Amygdala (tissue), 56 donors: ENCODE measurements at places on chromosomes 6 and 20.

GRCh38 chr20:63272105-63273058 lies at the start of gene ARFGAP1:
ARFGAP1 (plus strand) TSS chr20:63272813; CDS start chr20:63275581, 2,768 bp downstream.
- peak; percentile 51 for DNase-seq

GRCh38 chr6:168935628-168936010 lies 318.0 kb downstream of the THBS2 start:
- DNase-seq: no peak

GRCh38 chr6:161788531-161788930 lies 514.7 kb upstream of the AGPAT4 start:
- no peak for DNase-seq

GRCh38 chr6:15504040-15504495 lies 158.8 kb downstream of the DTNBP1 start:
- peak; percentile 26 for DNase-seq

DNA sequence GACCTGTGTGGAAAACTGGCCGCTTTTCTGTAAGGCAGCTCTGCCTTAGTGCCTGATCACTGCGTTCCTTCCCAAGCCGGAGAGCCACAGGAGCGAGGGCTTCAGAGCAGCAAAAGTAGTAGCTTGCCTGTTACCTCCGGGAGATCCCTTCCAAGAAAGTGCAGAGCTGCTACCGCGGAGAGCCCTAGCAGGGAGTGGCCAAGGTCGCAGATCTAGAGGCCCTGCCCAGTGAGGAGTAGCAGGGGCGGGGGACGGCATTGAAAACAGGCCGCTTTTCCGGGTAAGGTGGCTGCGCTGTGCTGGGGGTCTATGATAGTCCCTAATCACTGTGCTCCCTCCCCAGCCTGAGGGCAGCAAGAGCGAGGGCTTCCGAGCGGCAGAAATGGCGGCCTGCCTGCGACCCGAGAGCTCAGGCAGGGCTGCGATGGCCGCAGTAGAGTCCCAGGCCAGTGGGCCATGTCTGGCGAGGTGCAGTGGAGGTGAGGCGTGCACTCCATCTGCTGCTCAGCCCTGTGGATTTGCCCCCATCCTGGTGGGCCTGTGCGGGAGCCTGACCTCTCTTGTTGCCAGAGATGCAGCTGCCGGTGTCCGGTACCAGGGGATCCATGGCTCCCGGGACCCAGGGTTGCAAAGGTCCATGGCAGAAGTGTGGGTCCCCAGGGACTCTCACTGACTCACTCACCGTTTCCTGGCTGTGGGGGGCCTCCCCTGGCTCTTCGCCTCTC lies 67.3 kb downstream of the KLHL32 start:
- no peak for DNase-seq

DNA sequence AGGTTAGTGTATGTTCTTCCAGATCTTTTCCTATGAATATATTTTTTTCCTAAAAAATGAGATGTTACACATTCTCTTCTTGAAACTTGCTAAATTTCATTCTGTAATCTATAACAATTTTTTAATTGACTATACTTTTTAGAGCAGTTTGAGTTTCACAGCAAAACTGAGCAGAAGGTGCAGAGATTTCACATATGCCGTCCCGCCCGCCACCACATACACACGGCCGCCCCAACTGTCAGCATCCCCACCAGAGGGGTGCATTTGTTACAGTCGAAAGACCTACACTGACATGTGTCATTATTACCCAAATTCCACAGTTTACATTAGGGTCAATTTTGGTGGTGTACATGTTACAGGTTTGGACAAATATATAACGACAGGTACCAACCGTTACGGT lies 116.5 kb downstream of the IRF4 start:
- no peak for DNase-seq

GRCh38 chr20:35243317-35243716 lies 16.8 kb downstream of the MMP24 start:
- no peak for DNase-seq

DNA sequence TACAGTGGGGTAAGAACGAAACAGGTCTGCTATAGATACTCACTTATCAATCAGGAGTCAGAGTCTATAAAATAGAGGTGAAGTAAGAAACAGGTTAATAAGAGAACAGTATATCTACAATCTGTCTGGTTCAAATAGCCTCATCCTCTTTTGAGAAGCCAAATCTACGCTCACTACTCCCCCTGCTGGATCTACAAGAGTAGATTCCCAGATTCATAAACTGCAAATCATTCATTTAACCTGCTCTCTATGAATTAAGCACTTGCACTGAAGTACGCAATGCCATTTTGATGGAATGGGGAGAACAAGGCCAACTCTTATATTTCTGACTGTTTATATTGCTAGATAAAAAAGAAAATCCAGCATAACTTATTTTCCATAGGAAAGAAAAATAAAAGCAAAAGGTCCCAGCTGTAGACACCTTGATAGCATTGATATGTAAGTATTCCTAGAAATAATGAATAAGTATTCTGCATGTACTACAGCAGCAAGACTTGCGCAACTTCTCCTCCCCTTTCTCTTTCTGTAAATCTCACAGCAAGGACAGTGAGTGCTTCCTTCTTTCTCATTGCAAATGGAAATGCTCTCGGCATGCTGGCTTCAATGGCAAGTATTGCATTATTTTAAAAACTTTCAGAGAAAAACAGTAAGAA lies 92.3 kb downstream of the RFX6 start:
- no peak for DNase-seq

- DNase-seq: no peak
Measured at GRCh38 chr6:2870046-2870636, 28.5 kb upstream of the SERPINB1 start.

- DNase-seq: no peak
Measured at GRCh38 chr6:50927800-50928199, 109.1 kb downstream of the TFAP2B start.

- no peak for DNase-seq
Measured at GRCh38 chr20:62885046-62885895, 23.6 kb upstream of the TCFL5 start.

- DNase-seq: no peak
Measured at GRCh38 chr20:35284992-35285805, 627 bp upstream of the EIF6 start.

- DNase-seq: no peak
Measured at GRCh38 chr6:141562851-141563763, 569.6 kb upstream of the GJE1 start.

DNA sequence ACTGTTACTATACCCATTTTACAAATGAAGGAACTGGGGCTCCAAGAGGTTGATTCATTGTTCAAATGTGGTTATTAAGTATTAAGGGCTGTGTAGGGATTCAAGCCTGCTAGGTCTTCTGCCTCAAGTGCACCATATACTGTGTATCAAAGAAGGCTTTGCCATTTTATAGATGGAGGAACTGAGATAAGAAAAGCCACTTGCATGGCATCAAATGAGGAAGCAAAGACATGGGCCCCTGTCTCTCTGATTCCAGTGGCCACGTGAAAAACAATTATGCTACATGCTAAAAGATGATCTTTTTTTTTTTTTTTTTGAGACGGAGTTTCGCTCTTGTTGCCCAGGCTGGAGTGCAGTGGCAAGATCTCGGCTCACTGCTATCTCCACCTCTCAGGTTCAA lies 67.0 kb downstream of the TMEM200A start:
- no peak for DNase-seq

DNA sequence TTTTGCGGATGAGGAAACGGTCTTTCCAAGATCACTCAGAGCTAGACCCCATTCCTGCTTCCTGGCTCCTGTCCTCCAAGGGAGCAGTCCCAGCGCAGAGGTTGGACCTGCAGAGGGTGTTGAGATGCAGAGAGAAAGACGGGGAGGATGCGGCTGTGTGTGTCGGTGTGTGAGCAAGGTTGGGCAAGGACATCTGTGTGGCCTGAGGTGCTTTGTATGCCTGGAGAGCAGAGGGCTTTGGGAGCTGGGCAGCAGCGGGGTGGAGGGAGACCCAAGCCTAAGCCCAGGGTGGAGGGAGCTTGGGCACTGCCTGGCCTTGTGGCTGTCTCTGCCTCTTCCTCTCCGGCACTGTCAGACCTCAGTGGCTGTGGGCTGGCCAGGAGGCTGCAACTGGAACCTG lies 147.4 kb upstream of the RNF24 start:
- no peak for DNase-seq

GRCh38 chr6:138944412-138944811 lies 43.6 kb downstream of the REPS1 start:
- no peak for DNase-seq

DNA sequence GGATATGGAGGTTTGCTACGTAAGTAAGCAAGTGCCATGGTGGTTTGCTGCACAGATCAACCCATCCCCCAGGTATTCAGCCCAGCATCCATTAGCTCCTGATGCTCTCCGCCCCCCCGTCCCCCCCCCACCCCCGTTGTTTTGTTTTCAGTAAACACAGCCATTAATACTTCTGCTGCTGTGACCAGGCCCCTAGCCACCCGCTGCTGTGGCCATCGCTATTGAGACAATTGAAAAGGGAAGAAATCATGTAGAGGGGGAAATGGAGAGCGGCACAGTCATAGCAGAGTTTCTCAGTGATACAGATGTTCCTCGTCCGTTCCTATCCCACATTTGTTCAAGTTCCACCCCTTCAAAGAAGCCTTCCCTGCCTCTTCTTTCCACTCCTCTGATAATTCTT lies 24.9 kb downstream of the SLC35D3 start:
- DNase-seq: no peak

DNA sequence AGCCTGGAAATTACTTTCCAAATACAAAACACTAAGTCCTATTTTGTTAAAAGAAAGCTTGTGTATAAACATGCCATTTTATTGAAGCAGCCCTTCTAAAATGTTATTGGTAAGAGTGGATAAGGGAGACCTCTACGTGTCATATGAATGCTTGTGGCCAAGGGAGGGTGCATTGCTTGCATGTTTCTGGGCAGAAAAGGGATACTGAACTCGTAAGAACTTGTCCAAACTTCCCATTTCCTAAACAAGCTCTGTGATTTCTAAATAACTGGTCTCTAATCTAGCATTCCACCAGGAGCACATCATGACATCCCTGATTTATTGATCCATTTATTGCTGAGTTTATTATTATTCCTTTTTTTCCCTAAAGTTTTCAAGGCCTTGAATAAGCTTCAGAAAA lies 474.1 kb downstream of the CD109 start:
- DNase-seq: no peak

DNA sequence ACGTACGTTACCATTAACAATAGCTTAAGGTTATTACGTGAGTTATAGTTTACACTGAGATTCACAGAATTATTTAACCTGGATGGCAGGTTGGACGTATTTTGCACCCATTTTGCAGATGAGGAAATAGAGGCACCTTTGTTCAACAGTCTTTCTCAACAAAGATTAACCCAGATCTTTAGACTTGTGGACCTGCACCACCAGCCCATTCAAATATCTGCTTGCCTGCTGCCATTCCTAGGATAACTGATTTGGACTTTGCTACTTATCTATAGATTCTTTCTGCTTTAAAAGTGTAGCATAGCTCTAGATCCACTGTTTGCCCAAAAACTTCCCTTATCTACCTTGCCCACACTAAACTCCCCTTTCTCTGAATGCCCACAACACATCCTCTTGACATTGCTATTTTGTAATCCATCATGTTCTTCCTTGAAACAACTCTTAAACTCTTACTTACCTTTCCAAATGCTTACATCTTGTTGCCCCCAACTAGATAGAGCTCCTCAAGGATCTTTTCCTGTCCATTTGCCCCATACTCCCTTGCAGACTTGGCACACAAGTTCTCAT lies 56.4 kb upstream of the TNFAIP3 start:
- no peak for DNase-seq

- no peak for DNase-seq
Measured at GRCh38 chr20:44829688-44830087, 19.3 kb upstream of the RIMS4 start.

- no peak for DNase-seq
Measured at GRCh38 chr6:76790045-76790796, 673.1 kb downstream of the HTR1B start.

GRCh38 chr20:36036688-36037087 lies 68.3 kb downstream of the CNBD2 start:
- no peak for DNase-seq

DNA sequence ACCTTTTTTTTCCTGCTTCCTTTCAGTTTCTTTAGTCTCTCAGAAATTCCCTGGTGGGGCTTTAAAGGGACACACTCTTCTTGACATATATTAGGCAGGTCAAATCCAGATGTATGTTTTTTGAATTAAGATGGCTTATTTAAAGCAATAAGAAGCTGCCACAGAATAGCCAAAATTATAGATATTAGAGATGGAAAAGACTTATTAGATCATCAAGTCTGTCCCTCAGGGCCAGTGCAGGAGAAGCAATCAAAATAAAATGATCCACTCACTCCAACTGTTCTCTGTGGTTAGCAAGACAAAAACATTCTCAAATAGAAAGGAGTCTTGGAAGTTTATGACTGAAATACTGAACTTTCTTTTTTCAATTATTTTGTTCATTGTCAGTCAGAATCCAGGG lies 462.8 kb downstream of the CDC5L start:
- DNase-seq: no peak

GRCh38 chr20:35568645-35569044 lies 26.8 kb downstream of the ERGIC3 start:
- DNase-seq: no peak

DNA sequence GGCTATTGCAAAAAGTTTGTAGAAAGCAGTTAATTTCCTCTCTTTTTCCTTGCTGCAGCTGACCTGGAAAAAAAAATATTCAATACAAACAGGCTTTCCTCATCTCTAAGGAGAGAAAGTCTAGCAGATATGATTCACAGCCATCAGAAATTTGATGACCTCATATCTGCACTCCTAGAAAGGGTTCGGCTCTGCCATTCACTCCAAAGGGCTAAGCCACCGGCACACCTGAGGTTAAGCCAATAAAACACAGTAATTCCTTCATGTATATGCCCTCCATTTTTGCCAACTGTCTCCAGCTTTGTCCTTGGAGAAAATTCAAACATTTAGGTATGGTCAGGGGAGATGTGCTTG lies 18.7 kb upstream of the LY86 start:
- DNase-seq: no peak

DNA sequence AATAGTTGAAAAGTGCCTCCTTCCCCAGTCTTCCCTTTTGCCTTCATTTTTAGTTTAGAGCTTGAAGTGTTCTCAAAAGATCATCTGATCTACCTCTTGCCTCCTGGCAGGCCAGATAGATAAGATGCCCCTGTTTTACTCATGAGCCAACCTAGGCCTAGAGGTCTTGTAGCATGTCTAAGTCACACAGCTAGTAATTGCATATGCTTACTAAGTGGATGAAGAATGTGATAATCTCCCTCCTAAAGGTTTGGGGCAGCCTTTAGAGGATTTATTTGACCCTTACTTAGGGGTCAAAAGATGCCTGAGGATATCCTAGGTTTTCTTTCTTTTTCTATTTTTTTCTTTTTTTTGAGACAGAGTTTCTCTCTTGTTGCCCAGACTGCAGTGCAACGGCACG lies 2.1 kb downstream of the C6orf141 start:
- no peak for DNase-seq
